ENCODE measurements at places on chromosomes 6 and 20. TPM values are rescaled to one million over a fixed set of nuclear protein-coding genes. Genes with fewer than 3 reads are reported as not detected.

Gene THBD
- 26.6 TPM for total RNA-seq

Gene BEND6
- total RNA-seq: 4.9 TPM

Gene GHRH
- not detected for total RNA-seq

Gene HLA-DQA1
- not detected for total RNA-seq

Gene TSPO2
- 1.4 TPM for total RNA-seq

Gene RGL2
- total RNA-seq: 51.9 TPM

Gene PGC
- not detected for total RNA-seq

Gene FAXC
- 4.9 TPM for total RNA-seq

Gene RPS18
- total RNA-seq: 2,268 TPM

Gene KLHDC3
- total RNA-seq: 249 TPM

Gene COL11A2
- total RNA-seq: 5.7 TPM

Gene CST8
- total RNA-seq: not detected

Gene CALHM4
- total RNA-seq: not detected

Gene CNR1
- 0.51 TPM for total RNA-seq

Gene VSTM2L
- total RNA-seq: 0.82 TPM

Gene SPATS1
- not detected for total RNA-seq

Gene ADGRF4
- total RNA-seq: 2.6 TPM
